ENCODE measurements at places on chromosomes 13 and 19.

GRCh38 chr19:40444825-40445312 is 734 bp upstream of the SERTAD3 start:
- no peak for DNase-seq

DNA sequence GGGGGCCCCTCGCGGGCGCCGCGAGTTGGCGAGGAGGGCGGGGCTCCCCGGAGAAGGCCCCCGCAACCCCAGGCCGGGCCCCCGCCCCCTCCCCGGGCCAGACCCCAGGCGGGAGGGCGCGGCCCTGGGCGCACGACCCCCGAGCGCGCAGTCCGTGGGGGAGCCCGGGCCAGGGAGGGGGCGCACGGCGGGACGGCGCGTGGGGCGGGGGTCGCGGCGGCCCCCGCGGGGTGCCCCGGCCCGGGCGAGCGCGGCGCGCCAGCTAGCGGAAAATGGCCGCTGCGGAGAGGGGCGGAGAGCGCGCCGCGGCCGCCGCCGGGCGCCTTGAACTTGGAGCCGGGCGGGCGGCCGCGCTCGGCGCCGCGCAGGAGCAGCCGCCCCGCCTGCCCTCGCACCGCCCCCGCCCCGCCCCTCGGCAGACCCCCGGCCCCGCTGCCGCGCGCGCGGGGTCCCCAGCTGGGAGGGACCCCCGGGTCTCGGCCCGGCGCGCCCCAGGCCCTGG is 6.4 kb upstream of the NFIC start:
- DNase-seq, result peak; percentile 29

DNA sequence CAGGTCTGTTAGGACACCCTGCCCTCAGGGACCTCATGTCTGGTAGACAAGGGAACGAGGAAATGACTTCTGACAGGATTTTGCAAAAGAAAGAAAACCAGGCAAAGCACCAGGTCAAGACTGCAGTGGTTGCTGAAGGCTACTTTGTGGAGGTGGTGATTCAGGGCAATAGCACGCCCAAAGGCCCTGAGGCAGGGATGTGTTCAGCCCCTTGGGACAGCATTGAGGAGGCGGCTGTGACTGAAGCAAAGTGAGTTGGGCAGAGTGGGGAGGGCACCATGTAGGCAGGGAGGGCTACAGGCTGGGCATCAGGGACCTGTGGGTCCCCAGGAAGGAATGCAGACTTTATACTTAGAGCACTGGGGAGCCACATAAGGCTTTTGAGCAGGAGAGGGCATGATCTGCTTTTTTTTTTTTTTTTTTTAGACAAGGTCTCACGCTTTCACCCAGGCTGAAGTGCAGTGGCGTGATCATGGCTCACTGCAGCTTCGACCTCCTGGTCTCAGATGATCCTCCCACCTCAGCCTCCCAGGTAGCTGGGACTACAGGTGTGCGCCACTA is 10.8 kb upstream of the HOMER3 start:
- DNase-seq, result no peak

DNA sequence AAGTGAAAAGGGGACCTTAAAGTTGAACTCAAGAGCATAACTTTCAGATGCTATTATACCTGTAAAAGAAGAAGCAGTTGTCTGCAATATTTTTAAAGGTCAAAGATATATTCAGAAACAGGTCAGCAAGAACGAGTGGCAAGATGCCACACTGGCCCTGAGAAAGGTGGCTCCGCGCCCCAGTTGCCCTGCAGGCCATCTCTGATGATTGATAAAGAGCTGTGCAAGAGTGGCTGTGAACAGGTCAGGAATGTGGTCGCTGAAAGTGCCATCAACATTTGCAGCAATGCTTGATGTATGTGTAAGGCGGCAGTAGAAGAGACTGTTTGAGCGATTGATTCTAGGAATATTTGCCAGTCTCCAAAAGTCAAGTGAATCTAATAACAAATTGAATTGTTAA is 664.2 kb upstream of the SLC10A2 start:
- no peak for DNase-seq

DNA sequence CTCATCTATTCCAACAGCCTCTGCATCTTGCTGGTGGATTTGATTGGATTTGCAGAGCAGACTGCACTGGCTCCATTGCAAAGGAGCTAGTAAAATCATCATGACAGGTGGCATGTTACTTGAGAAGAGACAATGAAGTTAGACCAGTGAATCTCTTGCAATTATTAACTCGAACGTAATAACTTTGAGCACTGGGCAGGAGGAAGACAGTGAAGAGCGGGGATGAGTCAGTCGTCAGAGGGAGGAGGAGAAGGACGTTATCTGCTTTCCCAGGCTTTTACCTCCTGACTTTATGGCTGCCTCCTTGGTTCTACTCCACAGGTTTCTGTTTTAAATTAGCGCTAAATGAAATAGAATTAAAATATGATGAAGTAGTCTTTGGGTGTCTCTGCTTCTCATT is 257.8 kb upstream of the IPO5 start:
- no peak for DNase-seq

DNA sequence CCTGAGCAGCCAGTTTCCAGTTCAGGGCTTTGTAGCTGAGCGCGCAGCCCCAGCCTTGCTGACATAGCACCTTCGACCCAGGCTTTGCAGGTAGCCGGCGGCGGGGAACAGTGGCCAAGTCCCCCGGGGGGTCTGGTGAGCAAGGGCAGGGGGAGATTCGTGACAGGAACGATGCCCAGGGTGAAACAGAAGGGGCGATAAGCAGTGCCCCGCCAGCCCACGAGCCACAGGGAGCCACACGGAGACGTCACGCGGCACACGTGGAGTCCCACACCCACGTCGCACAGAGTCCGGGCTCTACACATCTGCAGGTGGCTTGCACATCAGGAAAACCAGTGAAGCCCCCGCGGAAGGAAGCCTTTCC is 127.2 kb downstream of the SOX1 start:
- DNase-seq, result no peak

DNA sequence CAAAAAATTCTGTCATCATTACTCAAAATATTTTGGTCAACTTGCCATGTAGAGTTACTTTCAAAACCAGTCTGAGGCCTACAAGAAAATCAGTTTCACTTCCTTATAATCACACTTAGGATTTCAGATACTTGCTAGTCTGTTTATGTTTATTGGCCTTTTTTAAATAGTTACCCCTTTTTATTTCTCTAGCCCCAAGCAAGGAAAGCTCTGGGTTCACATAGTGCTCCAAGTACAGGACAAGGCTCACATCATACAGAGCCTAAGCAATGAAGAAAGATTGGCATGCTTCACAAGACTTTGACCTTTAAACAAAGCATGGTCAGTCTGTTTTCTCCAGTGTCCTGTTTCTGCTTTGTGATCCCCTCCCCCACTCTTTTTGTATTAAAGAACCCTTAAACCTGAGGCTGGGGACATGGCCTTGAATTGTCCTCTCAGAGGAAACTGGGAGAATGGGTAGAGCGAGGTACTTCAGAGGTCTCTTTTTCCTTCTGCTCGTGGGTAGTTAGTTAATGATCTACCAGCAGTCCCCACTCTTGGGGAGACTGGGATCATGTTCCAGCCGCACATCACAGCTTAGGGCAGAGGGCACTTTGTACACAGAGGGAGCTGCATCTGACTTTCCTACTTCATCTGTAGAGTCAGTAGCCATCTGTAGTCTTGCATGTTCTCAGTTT is 30.7 kb downstream of the CEACAM1 start:
- DNase-seq, result no peak

GRCh38 chr13:73107481-73107880 is 48.7 kb downstream of the KLF5 start:
- no peak for DNase-seq

GRCh38 chr13:38563739-38564138 is 123.1 kb upstream of the FREM2 start:
- DNase-seq, result no peak

DNA sequence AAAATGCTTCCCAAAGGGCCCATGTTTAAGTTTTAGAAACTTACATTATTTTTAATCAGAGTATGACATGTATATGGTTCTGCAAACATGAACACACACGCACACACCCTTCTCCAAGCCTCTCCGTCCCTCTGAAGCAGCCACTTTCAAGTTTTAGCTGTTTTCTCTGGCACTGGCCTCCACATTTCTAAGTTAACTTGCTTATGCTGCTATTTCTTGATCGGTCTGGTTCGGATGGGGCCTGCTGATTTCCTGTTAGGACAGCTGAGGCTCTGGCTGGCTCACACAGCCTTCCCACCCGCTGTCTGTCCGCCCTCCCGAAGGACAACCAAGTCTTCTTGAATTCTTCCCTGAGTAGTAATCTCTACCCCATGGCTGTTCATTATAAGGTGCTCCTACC is 4.4 kb downstream of the SPC24 start:
- DNase-seq, result no peak
